Activated naive CD8-positive, alpha-beta T cell treated with anti-CD3 and anti-CD28 coated beads for 36 hours (primary cell): ENCODE measurements at places on chromosomes 4 and X. TPM values are rescaled to one million over a fixed set of nuclear protein-coding genes. Genes with fewer than 3 reads are reported as not detected.

GRCh38 chrX:132092439-132093065 is 35.3 kb downstream of the FRMD7 start:
- no peak overlapping the region for H3K4me3 ChIP-seq
- H3K27ac ChIP-seq = no peak overlapping the region
- peaks cover 7% of the 10 kb centered on the region for H3K4me1 ChIP-seq
- no peaks in the 10 kb centered on the region for H3K27me3 ChIP-seq

DNA sequence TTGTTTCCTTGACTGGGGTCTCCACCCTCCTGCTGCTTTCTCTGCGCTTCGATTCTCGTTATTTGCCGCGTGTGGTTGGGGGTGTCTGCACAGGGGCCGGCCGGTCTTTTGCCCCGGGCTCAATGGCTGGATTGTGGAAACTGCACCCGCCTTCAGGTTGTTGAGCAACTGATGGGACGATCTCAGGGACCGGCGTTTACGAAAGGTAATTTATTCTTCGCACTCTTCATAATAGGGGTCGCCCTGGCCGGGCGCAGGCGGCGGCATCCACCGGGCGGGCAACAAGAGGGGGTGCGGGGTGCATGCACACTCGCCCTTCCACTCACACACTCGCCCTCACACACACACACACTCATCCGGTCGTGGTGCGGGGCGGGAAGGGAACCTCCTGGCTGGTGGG is 1.4 kb downstream of the ADGRL3 start:
- H3K27me3 ChIP-seq = peaks cover 57% of the 10 kb centered on the region
- no peak overlapping the region for H3K27ac ChIP-seq
- peaks cover 1% of the 10 kb centered on the region for H3K36me3 ChIP-seq

DNA sequence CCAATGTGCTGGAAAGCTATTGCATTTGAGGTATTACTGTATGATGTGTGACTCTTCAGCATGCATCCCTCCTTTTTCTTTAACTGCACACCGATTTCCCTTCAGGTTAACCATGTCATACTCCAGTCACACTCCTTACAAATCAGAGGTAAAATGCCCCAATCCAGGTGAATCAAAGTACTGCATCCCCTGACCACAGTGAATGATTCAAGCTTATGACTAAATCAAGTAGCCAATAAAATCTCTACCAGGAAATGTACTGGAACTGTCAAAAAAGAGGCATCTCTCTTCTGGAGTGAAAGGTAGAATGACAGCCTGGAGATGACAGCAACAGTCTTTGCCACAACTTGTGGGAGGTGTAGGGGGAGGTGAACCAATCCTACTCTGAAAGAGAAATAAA is 10.4 kb downstream of the ADAMTS3 start:
- peaks cover 12% of the 10 kb centered on the region for H3K27me3 ChIP-seq
- no peak overlapping the region for H3K27ac ChIP-seq
- no peaks in the 10 kb centered on the region for H3K4me1 ChIP-seq
- no peaks in the 10 kb centered on the region for H3K36me3 ChIP-seq
- H3K4me3 ChIP-seq = no peak overlapping the region

- peak overlapping the region; percentile 90 for H3K27ac ChIP-seq
- peaks cover 15% of the 10 kb centered on the region for H3K36me3 ChIP-seq
- peak; percentile 14 for DNase-seq
These were observed 10.4 kb upstream of the DGAT2L6 start for GRCh38 chrX:70166601-70167590.

GRCh38 chrX:144709841-144710240 is 537.5 kb upstream of the SPANXN1 start:
- H3K27ac ChIP-seq = no peak overlapping the region
- DNase-seq = no peak
- H3K4me3 ChIP-seq = no peak overlapping the region
- H3K4me1 ChIP-seq = no peaks in the 10 kb centered on the region
- H3K36me3 ChIP-seq = no peaks in the 10 kb centered on the region
- H3K27me3 ChIP-seq = no peaks in the 10 kb centered on the region

GRCh38 chr4:7816771-7817170 is 122.9 kb downstream of the AFAP1 start:
- H3K27me3 ChIP-seq = no peaks in the 10 kb centered on the region
- peaks cover 5% of the 10 kb centered on the region for H3K36me3 ChIP-seq
- H3K4me3 ChIP-seq = no peak overlapping the region
- DNase-seq = no peak
- peaks cover 6% of the 10 kb centered on the region for H3K4me1 ChIP-seq

GRCh38 chrX:68842781-68843581 is 14.2 kb downstream of the EFNB1 start:
- H3K36me3 ChIP-seq = no peaks in the 10 kb centered on the region
- H3K4me1 ChIP-seq = no peaks in the 10 kb centered on the region
- DNase-seq = no peak
- no peaks in the 10 kb centered on the region for H3K27me3 ChIP-seq
- no peak overlapping the region for H3K4me3 ChIP-seq

- no peak for DNase-seq
- H3K27ac ChIP-seq = no peak overlapping the region
- no peaks in the 10 kb centered on the region for H3K27me3 ChIP-seq
- no peak overlapping the region for H3K4me3 ChIP-seq
- H3K4me1 ChIP-seq = no peaks in the 10 kb centered on the region
- no peaks in the 10 kb centered on the region for H3K36me3 ChIP-seq
These were observed 53.0 kb upstream of the SHISA3 start for GRCh38 chr4:42344309-42344708.

The AMTN gene
- total RNA-seq = not detected

The TMEM255A gene
- total RNA-seq = not detected
